Uterus (tissue), 4 donors: ENCODE measurements at places on chromosomes 2 and 18.

DNA sequence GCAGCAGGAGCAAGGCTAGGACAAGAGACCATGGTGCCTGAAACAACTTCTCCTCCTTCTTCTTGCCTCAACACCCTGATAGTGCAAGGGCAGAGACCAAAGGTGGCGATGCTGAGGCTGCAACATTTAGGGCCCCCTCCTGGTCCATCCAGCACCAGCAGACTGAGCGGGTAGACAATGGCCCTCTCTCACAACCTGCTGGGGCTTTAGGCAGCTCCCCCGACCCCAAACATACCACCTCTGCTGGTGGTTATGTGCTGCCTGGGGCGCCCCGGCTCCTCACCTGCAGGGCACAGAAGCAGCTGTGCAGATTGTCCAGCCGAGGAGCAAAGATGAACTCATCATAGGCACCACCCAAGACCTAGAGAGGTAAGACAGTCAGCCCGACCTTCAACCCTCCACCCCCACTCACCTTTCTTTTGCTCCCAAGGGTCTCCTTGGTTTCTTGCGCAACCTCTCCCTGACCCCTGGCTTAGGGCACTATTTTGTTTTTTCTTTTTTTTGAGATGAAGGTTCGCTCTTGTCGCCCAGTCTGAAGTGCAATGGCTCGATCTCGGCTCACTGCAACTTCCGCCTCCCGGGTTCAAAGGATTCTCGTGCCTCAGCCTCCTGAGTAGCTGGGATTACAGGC lies 3.5 kb downstream of the DNPEP start:
- no peaks in the 10 kb centered on the region for H3K36me3 ChIP-seq
- H3K27ac ChIP-seq, result no peak overlapping the region
- H3K4me1 ChIP-seq, result peaks cover 10% of the 10 kb centered on the region
- DNase-seq, result no peak
- no peak overlapping the region for H3K4me3 ChIP-seq

DNA sequence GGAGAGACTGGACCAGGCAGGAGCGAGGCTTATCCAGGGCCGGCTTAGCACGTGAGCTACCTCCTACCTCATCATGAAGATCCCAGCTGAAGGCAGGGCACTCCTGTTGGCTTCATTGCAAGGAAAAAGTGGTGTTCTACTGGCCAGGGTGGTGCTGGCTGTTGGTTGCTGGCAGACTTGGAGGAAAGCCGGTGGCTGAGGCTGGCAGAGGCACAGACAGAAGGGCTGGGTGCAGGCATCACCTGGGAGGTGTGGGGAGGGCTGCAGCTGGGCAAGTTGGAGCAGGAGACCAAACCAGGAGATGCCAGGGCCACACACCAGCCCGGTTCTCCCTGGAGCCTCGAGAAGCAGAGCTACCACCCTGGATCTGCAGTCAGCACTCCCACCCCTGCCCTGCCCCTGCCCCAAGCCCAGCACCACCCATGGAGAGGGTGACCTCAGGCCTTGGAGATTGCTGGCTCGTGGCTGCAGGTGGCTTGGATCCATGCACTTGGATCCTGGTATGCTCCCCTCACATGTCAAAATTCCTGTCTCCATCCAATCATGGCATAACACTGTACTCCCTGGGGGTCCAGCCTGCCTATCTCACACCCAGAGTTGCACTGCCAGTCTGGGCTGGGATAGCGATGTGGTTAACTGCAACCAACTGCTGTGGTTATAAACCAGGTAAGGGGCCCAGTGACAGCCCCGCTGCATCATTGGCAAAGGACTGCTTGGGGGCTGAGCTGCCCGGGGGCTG lies 49.7 kb downstream of the GLI2 start:
- H3K27ac ChIP-seq, result no peak overlapping the region
- H3K4me1 ChIP-seq, result no peaks in the 10 kb centered on the region
- no peaks in the 10 kb centered on the region for H3K36me3 ChIP-seq
- no peaks in the 10 kb centered on the region for H3K27me3 ChIP-seq
- H3K4me3 ChIP-seq, result no peak overlapping the region

DNA sequence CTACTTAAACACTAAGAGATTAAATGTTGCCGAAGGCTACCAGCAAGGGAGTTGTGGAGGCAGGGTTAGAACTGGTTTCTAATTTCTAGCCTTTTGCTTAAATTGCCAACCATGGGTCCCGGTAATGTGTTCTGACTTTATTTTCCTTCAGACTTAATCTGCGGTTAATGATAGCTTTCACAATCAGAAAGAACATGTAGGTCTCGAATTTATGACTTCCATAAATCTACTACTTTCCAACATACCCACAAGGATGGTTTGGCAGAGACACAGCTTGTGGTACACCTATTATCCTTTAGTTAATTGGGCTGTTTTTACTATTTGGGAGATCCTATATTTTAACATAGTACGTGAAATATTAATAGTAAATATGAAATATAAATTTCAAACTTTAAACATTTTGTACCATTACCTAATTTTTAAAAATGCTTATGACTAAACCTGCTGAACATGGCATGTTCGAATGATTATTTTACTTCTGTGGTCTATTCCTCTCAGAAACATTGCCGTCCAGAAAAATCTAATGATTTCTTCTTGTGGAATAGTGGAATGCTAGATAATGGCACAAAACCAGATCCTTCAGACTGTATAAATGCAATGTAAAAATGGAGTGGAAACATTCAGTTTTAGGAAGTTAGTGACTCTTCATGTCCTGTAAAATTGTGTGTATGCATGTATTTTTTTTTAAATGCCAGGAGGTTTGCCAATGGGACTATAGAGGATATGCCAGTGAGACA lies 41.3 kb downstream of the PARD3B start:
- no peaks in the 10 kb centered on the region for H3K4me1 ChIP-seq
- H3K27ac ChIP-seq, result no peak overlapping the region
- no peaks in the 10 kb centered on the region for H3K36me3 ChIP-seq
- no peaks in the 10 kb centered on the region for H3K27me3 ChIP-seq

GRCh38 chr2:43399515-43400264 lies 173.3 kb upstream of the ZFP36L2 start:
- H3K4me1 ChIP-seq, result peaks cover 17% of the 10 kb centered on the region
- H3K36me3 ChIP-seq, result no peaks in the 10 kb centered on the region

DNA sequence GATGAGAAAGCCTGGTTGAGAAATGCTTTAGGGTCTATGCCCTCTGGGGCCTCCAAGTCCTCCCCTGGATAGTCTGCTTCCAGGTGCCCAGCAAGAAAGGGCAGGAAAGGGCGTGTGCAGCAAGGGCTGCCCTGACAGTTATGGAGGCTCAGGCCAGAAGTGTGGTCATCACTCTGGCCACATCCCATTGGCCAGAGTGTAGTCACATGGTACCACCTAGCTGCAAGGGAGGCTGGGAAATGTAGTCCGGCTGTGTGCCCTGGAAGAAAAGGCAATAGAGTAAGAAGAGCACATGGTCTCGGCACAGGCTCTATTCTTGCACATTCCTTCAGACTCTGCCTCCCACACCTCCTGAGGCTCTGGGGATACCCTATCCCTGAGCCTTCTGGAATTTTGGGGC lies 35.7 kb downstream of the ODC1 start:
- H3K27me3 ChIP-seq, result no peaks in the 10 kb centered on the region
- H3K27ac ChIP-seq, result peak overlapping the region; percentile 68
- H3K4me3 ChIP-seq, result no peak overlapping the region
- H3K4me1 ChIP-seq, result peaks cover 14% of the 10 kb centered on the region

DNA sequence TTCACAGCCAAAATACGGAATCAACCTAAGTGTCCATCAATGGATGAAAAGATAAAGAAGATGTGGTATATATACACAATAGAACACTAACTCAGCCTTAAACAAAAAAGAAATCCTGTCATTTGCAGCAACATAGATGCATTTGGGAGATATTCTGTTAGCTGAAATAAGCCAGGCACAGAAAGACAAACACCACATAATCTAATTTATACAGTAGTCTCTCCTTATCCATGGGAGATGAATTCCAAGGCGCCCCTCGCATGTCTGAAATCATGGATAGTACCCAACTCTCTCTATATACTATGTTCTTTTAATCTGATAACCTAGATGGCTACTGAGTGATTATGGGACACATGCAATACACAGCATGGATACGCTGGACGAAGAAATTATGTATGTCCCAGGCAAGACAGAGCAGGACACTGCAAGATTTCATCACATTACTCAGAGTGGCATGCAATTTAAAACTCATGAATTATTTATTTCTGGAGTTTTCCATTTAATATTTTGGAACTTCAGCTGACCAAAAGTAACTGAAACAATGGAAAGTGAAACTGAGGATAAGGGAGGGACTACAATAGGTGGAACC lies 39.5 kb downstream of the ORC4 start:
- DNase-seq, result no peak
- no peak overlapping the region for H3K27ac ChIP-seq
- H3K36me3 ChIP-seq, result no peaks in the 10 kb centered on the region
- H3K27me3 ChIP-seq, result no peaks in the 10 kb centered on the region
- no peak overlapping the region for H3K4me3 ChIP-seq

DNA sequence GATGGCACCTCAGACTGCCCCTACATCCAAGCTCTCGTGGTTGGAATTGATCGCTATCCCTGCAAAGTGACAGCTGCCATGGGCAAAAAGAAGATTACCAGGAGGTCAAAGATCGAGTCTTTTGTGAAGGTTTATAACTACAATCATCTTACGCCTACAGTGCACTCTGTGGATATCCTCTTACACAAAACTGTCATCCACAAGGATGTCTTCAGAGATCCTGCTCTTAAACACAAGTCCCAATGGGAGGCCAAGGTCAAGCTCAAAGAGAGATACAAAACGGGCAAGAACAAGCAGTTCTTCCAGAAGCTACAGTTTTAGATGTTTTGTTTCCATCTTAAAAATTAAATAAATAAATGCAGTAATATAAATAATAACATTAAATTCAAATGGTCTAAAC lies 45.4 kb downstream of the INO80D start:
- no peak overlapping the region for H3K27ac ChIP-seq
- no peak for DNase-seq
- H3K4me3 ChIP-seq, result no peak overlapping the region
- no peaks in the 10 kb centered on the region for H3K27me3 ChIP-seq

DNA sequence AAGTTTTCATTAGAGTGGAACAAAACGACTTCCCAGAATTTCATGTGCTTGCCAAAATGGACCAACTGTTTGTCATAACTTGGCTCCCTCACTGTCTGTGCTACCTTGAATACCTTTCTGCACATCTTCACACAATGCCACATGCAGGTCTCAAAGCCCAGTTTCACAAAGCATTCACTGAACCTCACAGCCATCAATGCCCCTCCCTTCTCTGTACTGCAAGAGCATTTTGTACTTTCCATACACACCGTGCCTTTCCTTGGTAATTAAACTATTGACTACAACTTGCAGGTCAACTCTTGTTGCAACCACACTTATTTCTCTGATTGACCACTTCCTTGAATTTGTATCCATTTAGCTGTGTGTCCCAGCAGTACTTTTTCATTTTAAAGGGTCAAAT lies 50.5 kb downstream of the PAX3 start:
- no peaks in the 10 kb centered on the region for H3K36me3 ChIP-seq
- H3K4me1 ChIP-seq, result no peaks in the 10 kb centered on the region
- H3K4me3 ChIP-seq, result no peak overlapping the region
- H3K27ac ChIP-seq, result no peak overlapping the region

- no peak overlapping the region for H3K27ac ChIP-seq
- no peaks in the 10 kb centered on the region for H3K4me1 ChIP-seq
- no peak overlapping the region for H3K4me3 ChIP-seq
Observed at GRCh38 chr2:152890736-152891135, 172.3 kb downstream of the ARL6IP6 start.

GRCh38 chr2:144320491-144320890 lies 199.4 kb downstream of the ZEB2 start:
- H3K4me1 ChIP-seq, result no peaks in the 10 kb centered on the region
- H3K36me3 ChIP-seq, result no peaks in the 10 kb centered on the region
- no peak overlapping the region for H3K27ac ChIP-seq
- H3K27me3 ChIP-seq, result no peaks in the 10 kb centered on the region
- no peak overlapping the region for H3K4me3 ChIP-seq

- H3K27me3 ChIP-seq, result no peaks in the 10 kb centered on the region
- no peak for DNase-seq
- H3K4me3 ChIP-seq, result no peak overlapping the region
- H3K36me3 ChIP-seq, result no peaks in the 10 kb centered on the region
- H3K27ac ChIP-seq, result no peak overlapping the region
- H3K4me1 ChIP-seq, result no peaks in the 10 kb centered on the region
Observed at GRCh38 chr2:117293012-117293411, 521.5 kb upstream of the DDX18 start.

- no peak for DNase-seq
- H3K4me3 ChIP-seq, result no peak overlapping the region
- H3K4me1 ChIP-seq, result no peaks in the 10 kb centered on the region
- H3K36me3 ChIP-seq, result no peaks in the 10 kb centered on the region
Observed at GRCh38 chr2:190785334-190785733, 95.3 kb upstream of the GLS start.

GRCh38 chr18:43785158-43785557 lies 507.9 kb upstream of the SYT4 start:
- no peaks in the 10 kb centered on the region for H3K36me3 ChIP-seq
- DNase-seq, result no peak
- H3K4me1 ChIP-seq, result no peaks in the 10 kb centered on the region
- no peak overlapping the region for H3K4me3 ChIP-seq
- no peaks in the 10 kb centered on the region for H3K27me3 ChIP-seq

- no peak overlapping the region for H3K27ac ChIP-seq
- no peak for DNase-seq
- H3K36me3 ChIP-seq, result no peaks in the 10 kb centered on the region
- H3K4me3 ChIP-seq, result no peak overlapping the region
- H3K4me1 ChIP-seq, result no peaks in the 10 kb centered on the region
- H3K27me3 ChIP-seq, result no peaks in the 10 kb centered on the region
Observed at GRCh38 chr2:126932966-126933710, 34.4 kb downstream of the TEX51 start.

- no peaks in the 10 kb centered on the region for H3K27me3 ChIP-seq
- no peaks in the 10 kb centered on the region for H3K4me1 ChIP-seq
- no peak for DNase-seq
Observed at GRCh38 chr2:203659331-203660049, 46.9 kb upstream of the CD28 start.

- no peaks in the 10 kb centered on the region for H3K4me1 ChIP-seq
- no peak overlapping the region for H3K4me3 ChIP-seq
- H3K27me3 ChIP-seq, result no peaks in the 10 kb centered on the region
- no peaks in the 10 kb centered on the region for H3K36me3 ChIP-seq
- no peak for DNase-seq
Observed at GRCh38 chr2:16316456-16317210, 349.0 kb downstream of the CYRIA start.

- no peak overlapping the region for H3K27ac ChIP-seq
- no peaks in the 10 kb centered on the region for H3K4me1 ChIP-seq
- H3K36me3 ChIP-seq, result no peaks in the 10 kb centered on the region
- no peaks in the 10 kb centered on the region for H3K27me3 ChIP-seq
- no peak overlapping the region for H3K4me3 ChIP-seq
Observed at GRCh38 chr18:28007841-28008240, 169.1 kb downstream of the CDH2 start.
